ENCODE measurements at places on chromosomes 13 and 19.
A peak's percentile ranks its signal among the peaks of the same experiment; 100 is the strongest.

GRCh38 chr19:17049711-17050280, 23.2 kb upstream of the CPAMD8 start:
- DNase-seq: no peak

GRCh38 chr19:49017666-49018351, 918 bp upstream of the LHB start:
- DNase-seq: peak; percentile 61

DNA sequence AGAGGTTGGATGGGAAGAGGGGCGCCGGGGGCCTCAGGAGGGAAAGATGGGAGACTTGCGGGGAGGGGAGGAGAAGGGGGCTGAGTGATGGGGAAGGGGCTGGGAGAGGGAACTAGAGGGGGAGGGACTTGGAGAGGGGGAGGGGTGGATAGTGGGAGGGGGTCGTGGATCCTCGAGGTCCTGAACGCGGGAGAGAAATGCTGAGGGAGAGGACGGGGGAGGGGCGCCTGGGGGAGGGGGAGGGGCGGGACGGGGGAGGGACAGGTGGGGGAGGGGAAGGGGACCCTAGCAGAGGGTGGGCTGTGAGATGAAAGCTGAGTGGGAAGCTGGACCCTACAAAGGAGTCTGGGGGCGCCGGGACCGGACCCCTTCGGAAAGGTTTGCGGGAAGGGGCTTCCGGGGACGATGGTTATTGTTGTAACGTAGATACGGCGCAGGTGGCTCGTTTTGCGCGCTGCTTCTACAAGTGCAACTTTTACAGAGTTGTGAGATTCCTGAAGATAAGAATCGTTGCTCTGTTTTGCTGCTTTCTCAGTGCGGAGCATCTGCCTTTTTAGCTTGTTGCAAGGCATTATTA, 418 bp downstream of the ZNF444 start:
- peak; percentile 21 for DNase-seq

DNA sequence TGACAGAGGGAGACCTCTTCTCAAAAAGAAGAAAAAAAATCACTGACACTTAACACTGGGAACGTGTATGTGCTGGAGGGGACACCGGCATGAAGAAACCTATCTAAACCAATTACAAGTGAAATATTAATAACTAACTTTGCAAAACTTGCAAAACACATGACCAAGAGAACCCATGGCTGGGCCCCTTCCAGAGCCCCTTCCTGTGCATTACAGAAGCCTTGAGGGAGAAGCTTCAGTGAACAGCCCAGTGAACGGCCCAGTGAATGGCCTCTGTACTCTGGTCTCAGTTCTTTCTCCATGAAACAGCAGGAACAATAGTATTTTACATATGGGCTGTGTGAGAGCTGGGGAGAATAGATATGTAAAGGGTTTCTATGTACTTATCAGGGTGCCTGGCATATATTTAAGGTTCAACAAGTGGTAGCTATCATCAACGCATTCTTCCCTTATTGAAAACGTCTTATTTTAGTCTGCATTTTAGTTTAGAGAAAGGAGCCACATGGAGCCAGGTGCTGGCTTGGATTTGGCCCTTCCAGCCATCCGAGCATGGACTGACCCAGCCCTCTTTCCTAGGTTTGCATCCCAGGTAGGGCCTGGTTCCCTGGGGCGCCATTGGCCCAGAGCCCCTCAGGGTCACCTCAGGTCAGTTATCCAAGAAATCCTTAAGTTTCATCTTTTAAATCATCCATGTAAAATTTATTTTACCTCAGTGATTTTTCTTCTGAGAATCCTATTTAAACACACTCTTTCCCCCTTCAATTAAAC, 54.5 kb downstream of the CCDC70 start:
- DNase-seq: no peak

DNA sequence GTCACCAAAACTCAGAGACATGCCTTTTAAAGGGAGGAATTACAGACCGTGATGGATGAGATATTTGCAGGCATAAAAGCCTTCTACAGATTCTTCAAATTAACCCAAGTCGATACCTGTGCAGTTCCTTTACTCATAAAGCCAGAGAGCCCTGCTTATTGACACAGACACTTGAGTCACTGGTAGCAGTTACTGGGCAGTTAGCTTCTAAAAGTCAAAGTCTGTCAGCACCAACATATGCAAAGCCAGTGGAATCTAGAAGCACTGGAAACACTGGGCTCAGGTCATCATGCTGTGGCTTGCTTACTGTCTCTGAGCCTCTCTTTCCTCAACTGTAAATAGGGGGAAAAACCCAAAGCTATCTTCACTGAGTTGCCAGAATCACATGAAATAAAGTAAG, 25.7 kb upstream of the LRCH1 start:
- no peak for DNase-seq

DNA sequence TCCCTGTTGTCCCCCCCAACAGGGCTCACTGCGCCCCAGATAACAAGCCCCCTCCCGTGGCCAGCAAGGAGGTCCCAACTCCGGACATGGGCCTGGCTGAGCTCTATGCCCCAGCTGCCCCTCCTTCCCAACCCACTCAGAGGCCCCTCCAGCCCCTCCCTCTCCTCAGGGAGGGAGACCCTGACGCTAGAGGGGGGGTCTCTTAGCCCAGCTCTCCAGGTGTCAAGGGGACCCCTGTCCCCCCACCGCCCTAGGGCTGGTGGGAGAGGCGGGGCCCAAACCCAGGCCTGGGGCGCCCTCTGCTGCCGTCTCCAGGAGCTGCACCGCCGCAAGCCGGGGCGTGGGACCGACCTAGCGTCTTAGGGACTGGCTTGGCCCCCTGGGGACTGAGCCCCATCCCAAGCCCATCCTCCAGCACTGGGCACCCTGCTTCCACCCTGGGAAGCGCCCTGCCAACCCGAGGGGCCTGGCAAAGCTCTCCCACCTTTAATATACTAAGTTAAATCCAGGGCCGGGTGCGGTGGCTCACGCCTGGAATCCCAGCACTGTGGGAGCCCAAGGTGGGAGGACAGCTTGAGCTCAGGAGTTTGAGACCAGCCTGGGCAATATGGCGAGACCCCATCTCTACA, 1.4 kb downstream of the GRIN3B start:
- peak; percentile 74 for DNase-seq

- DNase-seq: no peak
Observed at GRCh38 chr19:2719920-2720776, 1.0 kb downstream of the DIRAS1 start.

- peak; percentile 51 for DNase-seq
Observed at GRCh38 chr13:99303863-99304521, 3.2 kb downstream of the GPR183 start.

DNA sequence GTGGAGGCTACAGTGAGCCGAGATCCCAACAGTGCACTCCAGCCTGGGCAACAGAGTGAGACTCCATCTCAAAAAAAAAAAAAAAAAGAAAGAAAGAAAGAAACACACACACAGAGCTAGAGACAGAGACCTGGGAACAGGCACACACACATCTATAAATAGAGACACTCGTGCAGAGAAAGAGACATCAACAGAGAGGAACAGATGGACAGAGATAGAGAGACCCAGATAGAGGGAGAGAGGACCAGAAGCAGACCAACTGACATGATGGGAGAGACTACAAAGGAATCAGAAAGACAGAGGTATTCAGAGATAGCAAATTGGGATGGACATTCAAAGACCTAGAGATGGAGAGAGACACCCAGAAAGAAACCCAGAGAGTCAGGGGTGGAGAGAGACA, 2.1 kb upstream of the CA11 start:
- DNase-seq: no peak

DNA sequence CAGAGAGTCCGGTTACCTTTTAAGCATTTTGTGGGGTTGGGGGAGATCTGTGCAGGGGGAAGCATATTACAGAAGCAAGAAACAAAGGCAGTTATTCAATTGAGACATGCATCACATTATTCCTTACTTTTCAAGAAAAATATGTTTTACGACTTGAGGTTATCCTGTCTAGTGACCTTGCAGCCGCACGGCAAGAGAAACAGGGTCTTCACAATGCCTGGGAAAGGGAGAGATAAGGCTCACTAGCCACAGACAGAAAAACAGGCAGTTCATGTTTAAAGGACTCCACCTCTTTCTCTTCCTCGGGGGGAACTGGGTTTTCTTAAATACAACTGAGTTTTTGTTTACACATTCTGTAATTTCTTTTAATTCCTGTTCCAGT, 536 bp upstream of the NCR1 start:
- DNase-seq: no peak

DNA sequence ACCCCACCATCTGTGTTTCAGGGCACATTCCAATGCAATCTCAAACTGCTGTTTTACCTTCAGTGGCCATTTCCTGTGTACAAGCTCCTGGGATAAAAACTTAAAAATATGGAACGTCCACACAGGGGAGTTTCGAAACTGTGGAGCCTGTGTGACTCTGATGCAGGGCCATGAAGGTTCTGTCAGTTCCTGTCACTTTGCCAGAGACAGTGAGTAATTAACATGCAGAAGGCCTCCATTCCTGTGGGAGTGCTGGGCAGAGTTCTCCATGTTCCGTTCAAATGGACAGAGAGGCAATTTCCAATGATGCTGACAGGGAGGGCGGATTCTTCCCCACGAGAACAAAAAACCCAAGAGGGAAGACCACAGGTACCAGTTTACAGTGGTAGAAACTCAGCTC, 24.4 kb downstream of the WDR88 start:
- no peak for DNase-seq

DNA sequence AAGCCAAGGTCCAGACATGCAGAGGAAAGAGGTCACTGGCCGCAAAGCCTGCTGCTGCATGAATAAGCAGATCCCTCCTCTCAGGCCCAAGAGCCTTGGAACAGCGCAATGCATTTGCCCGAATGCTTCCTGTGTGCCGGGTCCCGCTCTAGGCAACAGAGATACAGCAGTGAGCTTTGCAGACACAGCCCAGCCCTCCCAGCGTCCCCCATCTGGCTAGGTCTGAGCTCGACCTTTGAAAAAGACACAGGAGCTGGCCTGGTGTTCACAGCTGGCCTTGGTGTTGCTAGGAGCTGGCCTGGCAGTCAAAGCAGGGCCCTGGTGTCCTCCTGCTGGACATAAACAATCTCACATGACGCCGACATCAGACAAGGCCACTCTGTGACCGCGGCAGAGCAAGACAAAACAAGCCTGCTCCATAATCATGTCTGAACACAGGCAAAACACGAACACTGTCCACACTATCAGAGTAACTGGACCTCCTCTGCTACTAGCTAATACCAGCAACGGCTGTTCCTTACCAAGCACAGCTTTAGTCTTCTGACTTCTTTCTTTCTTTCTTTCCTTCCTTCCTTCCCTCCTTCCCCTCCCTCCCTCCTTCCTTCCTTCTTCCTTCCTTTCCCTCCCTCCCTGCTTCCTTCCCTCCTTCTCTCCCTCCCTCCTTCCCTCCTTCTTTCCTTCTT, 5.7 kb upstream of the PEX11G start:
- no peak for DNase-seq

GRCh38 chr13:108227651-108228272, 9.6 kb downstream of the ABHD13 start:
- peak; percentile 29 for DNase-seq

GRCh38 chr19:6318772-6319171, 14.6 kb downstream of the ACER1 start:
- no peak for DNase-seq

DNA sequence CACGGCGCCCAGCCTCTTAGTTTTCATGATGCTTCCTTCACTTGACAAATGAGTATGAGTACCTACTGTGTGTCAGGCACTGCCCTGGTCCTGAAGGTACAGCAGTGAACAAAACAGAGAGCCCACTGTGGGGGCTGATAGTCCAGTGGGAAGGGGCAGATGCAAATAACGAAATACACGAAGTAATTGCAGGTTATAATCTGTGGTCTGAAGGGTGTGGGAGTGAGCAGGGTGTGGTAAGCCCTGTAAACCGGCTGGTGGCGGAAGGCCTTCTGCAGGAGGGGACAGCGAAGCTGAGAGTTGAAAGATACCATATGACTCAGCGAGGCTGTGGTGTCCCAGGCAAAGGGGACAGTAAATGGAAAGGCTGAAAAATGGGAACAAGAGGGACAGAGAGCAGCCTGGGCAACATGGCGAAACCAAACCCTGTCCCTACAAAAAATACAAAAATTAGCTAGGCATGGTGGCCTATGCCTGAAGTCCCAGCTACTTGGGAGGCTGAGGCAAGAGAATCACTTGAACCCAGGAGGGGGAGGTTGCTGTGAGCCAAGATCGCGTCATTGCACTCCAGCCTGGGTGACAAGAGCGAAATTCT, 60.5 kb downstream of the MAP4K1 start:
- no peak for DNase-seq

DNA sequence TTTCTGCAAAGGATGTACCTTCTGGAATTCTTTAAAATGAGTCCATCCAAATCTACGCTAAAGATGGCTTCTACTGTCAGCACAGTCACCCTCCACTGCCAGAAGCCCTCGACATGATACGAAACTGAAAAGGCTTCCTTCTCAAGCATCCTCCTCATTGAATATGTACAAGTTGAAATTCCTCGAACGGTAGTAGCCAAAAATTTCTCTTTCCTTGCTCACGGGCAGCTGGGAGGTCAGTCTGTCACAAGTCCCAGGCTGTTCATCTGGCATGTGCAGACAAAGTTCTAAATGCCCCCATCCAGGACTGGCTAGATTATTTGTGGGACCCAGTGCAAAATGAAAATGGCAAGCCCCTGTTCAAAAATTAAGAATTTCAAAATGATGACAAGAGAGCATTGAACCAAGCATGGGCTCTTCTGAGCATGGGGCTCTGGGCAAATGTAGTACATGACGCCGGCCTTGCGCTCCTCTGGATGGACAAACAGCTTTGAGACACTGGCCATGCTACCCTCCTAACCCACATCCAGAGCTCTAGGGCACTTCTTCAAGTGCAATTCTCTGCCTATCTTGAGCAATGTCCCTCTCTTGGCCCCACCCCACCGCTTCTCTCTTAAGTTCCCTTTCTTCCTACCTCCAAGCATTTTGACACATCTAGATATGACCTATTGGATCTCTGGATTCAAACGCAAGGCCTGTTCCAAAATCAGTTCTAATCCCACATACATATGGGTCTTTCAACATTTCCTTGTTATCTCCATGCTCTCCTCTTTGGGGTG, 78.9 kb upstream of the FLT1 start:
- no peak for DNase-seq

DNA sequence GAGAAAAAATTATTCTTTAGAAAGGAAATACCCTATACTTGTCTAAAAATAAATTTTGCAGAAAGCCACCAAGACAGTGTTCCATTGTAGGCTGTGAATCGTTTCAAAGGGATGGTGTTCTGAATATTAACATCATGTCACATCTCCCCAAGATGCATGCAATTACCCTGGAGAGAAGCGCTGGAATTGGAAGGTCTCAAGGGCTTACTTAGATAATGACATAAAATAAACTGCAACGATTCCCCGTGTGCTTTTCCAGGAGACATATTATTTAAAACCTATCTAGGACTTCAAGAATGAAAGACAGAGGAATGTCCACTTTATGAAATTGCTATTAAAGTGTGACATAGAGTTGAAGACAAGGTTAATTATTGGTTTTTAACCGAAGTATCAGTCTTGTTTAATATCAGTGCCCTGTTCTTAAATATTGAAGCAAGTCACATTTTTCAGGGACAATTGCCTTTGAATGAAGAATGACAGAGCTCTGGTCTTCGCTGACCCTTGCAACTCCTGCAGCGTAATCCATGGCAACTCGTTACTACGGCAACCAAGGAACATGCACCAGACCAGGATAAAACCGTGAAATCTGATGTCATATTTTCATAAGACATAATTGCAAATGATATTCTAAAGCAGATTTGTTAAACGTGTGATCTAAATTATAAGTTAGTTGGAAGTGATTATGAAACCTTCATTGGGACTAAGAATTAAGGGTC, 91.7 kb downstream of the EFNB2 start:
- DNase-seq: no peak
